ENCODE measurements at places on chromosomes 5 and 9.
A peak's percentile ranks its signal among the peaks of the same experiment; 100 is the strongest.

DNA sequence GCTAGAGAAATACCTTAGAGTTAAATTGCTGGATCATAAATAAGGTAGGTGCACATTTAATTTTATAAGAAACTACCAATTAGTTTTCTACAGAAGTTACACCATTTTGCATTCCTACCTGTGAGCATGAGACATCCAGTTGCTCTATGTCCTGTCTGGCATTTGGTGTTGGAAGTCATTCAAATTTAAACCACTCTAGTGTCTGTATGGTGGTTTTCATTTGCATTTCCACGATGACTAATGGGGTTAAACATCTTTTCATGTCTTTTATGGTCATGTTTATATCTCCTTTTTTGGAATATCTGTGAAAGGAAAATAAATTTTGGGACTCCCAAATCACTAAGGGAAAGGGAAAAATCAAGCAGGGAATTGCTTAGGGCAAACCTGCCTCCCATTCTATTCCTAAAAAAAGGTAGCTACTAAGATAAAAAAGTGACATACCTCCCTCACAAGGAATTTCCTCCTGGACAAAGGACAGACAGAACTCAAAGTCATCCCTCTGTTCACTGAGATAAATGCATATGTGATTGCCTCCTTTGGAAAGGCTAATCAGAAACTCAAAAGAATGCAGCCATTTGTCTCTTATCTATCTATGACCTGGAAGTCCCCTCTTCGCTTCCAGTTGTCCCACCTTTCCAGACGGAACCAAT lies 31.6 kb upstream of the ADCY2 start:
- peaks cover 6% of the 10 kb centered on the region for H3K36me3 ChIP-seq
- peak overlapping the region; percentile 21 for H3K27ac ChIP-seq
- no peak overlapping the region for H3K4me3 ChIP-seq
- peaks cover 9% of the 10 kb centered on the region for H3K4me1 ChIP-seq
- no peak for DNase-seq

- H3K36me3 ChIP-seq = peaks cover 20% of the 10 kb centered on the region
- peaks cover 2% of the 10 kb centered on the region for H3K4me1 ChIP-seq
- peak; percentile 86 for DNase-seq
Measured at GRCh38 chr9:98087420-98088354, 31.2 kb downstream of the NANS start.

DNA sequence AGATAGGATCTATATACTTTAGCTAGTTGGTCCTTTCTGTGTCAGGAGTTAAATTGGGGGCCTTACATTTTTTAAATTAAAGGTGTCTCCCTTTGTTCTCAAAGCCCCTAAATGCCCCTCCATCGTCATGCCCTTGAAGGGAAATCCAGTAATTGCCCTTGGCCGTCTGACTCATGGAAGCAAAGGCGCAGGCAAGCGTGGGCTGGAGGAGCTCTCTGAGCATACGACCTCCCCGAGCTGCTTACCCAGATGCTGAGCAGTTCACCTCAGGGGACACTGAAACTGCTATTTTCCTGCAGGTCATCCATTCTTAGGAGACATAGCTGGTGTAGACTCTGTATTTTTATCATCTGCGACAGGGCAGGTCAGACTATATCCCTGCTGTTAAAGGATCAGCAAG lies 23.0 kb downstream of the PCSK1 start:
- H3K27me3 ChIP-seq = no peaks in the 10 kb centered on the region
- H3K4me1 ChIP-seq = no peaks in the 10 kb centered on the region
- H3K27ac ChIP-seq = no peak overlapping the region
- H3K36me3 ChIP-seq = no peaks in the 10 kb centered on the region
- no peak for DNase-seq
- no peak overlapping the region for H3K4me3 ChIP-seq

GRCh38 chr5:111434800-111435199 lies 77.5 kb downstream of the STARD4 start:
- no peak for DNase-seq
- no peak overlapping the region for H3K4me3 ChIP-seq
- H3K27ac ChIP-seq = no peak overlapping the region
- H3K27me3 ChIP-seq = no peaks in the 10 kb centered on the region
- no peaks in the 10 kb centered on the region for H3K36me3 ChIP-seq

- no peaks in the 10 kb centered on the region for H3K27me3 ChIP-seq
- H3K27ac ChIP-seq = no peak overlapping the region
- no peaks in the 10 kb centered on the region for H3K4me1 ChIP-seq
- no peak for DNase-seq
- peaks cover 11% of the 10 kb centered on the region for H3K36me3 ChIP-seq
Measured at GRCh38 chr5:10493884-10494283, 52.2 kb downstream of the ROPN1L start.

Data from H9 (cell line).